ENCODE measurements at places on chromosomes 3 and 15.

GRCh38 chr3:44058022-44058867, 183.4 kb upstream of the TOPAZ1 start:
- DNase-seq, result peak; percentile 45

DNA sequence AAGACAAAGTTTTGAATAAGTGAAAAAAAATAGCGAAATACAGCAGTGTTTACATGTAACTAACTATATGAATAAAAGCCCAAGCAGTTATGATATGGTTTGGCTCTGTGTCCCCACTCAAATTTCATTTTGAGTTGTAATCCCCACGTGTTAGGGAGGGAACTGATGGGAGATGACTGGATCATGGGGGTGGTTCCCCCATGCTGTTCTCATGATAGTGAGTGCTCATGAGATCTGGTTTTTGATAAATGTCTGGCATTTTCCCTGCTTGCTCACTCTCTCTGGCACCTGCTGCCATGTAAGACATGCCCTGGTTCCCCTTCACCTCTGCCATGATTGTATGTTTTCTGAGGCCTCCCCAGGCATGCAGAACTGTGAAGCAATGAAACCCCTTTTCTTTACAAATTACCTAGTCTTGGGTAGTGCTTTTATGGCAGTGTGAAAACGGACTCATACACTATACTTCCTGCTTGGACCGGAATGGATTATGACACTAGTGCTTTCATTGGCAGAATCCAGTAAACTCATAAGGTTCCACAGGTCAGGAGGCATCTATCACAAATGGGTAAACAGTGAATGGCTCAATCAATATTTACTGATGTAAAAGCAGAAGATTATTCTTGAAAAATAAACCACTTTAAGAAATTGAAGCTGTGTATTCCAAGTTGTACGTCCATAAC, 192.1 kb downstream of the CBLB start:
- peak; percentile 69 for DNase-seq

DNA sequence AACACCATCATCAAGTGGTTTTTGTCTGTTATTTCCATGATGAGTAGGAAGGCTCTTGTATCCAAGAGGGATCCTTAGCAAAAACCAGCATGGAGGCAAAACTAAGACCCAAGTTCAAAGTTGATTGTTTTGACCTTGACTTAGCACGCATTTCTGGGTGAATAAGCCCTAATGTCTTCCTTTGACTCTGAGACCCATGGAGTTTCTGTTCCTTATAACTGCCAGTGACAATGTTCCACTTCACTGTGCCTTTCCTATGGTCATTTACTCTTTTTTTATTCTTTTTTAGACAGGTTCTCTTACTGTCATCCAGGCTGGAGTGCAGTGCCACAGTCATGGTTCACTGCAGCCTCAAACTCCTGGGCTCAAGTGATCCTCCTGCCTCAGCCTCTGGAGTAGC, 118.2 kb upstream of the MRPL3 start:
- no peak for DNase-seq

GRCh38 chr3:153291059-153291685, 129.1 kb downstream of the RAP2B start:
- DNase-seq, result no peak

- no peak for DNase-seq
Observed at GRCh38 chr3:22969276-22969675, 233.9 kb upstream of the UBE2E2 start.

DNA sequence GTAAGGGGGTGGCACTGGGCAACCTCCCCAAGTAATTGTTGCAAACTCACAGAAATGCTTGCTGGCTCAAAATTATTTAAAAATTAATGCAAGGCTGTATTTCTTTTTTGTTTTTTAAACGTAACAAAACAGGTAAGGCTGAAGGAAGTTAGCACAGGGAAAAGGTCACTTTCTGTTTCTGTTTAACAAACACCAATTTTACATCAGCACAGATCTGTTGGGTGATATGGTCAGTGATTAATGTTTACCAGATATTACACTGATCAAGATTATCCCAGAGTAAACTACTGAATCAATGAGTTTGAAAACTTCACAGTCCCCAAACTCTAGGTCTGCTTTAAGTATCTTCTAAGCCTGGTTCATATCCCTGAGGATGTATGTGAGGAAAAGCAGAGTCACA, 558.0 kb downstream of the FOXP1 start:
- no peak for DNase-seq

Data from activated CD4-positive, alpha-beta T cell treated with anti-CD3 and anti-CD28 coated beads for 48 hours (primary cell).